ENCODE measurements at places on chromosomes 16 and 17. TPM values are rescaled to one million over a fixed set of nuclear protein-coding genes. Genes with fewer than 3 reads are reported as not detected.
A peak's percentile ranks its signal among the peaks of the same experiment; 100 is the strongest.

DNA sequence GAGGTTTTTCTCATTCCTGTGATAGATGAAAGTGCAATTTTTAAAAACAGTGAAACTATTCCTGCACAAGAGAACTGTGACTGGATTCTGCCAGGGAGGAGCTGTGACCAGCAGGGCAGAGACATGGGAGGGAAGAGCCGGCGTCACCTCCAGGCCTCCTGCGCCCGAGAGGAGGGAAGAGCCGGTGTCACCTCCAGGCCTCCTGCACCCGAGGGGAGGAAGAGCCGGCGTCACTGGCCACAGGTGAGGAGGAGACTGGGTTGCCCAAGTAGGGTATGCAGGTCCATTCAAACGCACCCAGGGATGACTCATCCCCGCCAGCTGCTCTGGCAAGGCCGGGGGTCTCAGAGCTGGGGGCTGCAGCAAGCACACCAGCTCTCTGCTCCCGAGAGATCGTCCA is 56.7 kb downstream of the METRNL start:
- DNase-seq: no peak

Gene NUDT7
- 8.7 TPM for total RNA-seq

- DNase-seq: no peak
These were observed 152.0 kb downstream of the ZFHX3 start for GRCh38 chr16:72895951-72896350.

- no peak for DNase-seq
These were observed 89.4 kb downstream of the RPTOR start for GRCh38 chr17:80633994-80634566.

DNA sequence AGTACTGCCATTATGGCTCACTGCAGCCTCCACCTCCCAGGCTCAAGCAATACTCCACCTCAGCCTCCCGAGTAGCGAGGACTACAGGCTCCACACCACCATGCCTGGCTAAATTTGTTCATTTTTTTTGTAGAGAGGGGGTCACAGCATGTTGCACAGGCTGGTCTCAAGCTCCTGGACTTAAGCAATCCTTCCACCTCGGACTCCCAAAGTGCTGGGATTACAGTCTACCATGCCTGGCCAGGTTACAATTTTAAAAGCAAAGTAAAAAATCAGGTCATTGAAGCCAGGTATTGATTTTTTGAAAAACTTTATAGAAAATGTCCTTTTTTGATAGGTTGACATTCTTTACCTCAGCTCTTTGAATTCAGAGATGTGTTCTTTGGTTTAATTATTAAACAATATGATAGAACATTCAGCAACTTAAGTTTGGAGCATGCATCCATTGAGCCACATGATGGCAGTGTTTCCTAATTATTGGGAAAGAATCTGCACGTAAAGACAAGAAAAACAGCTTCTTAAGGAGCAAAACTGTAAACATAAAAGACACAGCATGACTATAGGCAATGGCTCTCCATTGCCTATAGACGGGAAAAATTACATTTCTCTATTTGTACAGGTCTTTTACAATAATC is 1.7 kb upstream of the SLC16A11 start:
- DNase-seq: peak; percentile 71

DNA sequence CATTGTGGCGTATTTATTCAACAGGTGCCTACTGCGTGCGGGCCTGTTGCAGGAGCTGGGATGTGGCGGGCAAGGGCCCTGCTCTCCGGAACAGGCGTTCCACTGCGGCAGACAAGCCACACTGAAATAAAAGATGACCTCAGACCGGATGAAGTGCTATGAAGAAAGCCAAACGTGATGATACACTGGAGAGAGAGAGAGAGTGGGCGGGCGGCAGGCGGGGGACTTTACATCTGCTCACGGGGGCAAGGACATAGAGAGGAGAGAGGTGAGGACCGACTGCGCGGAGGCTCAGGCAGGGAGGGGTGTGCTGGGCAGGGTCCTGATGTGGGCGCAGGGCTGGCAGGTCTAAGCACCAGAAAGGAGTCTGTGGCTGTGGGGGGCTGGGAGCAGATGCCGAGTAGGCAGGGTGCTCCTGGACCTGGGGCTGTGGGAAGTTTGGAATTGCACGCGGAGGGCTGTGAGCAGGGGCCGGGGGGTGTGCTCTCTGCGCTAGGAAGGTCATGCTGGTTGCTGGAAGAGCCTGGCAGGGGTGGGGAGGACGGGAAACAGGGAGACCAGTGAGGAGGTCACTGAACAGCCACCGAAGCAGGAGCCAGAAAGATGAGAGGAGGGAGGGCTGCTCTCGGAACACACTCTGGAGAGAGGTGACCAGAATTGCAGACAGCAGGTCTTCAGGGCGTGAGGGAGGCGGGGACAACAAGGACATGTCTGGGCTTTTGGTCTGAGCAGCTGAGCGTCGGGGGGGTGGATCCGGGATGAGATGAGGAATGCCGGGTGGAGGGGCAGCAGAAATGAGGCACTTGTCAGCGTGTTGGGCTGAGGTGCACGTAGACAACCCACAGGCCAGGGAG is 9.9 kb downstream of the MXRA7 start:
- peak; percentile 94 for DNase-seq
